ENCODE measurements at places on chromosomes 3 and 15.

DNA sequence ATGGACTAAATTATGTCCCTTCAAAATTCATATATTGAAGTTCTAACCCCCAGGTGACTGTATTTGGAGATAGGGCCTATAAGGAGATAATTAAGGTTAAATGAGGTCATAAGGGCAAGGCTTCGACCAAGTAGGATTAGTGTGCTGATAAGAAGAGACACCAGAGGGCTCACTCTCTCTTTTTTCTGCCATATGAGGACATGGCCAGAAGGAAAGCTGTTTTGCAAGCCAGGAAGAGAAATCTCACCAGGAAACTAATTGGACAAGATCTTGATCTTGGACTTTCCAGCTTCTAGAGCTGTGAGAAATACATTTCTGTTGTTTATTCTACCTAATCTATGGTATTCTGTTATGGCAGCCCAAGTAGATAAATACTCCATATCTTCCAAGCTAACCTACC is 503.6 kb upstream of the NAALADL2 start:
- DNase-seq = no peak

GRCh38 chr3:14240366-14240765 is 61.7 kb downstream of the LSM3 start:
- no peak for DNase-seq

- DNase-seq = no peak
These were observed 44.1 kb upstream of the KBTBD8 start for GRCh38 chr3:66953934-66954445.

DNA sequence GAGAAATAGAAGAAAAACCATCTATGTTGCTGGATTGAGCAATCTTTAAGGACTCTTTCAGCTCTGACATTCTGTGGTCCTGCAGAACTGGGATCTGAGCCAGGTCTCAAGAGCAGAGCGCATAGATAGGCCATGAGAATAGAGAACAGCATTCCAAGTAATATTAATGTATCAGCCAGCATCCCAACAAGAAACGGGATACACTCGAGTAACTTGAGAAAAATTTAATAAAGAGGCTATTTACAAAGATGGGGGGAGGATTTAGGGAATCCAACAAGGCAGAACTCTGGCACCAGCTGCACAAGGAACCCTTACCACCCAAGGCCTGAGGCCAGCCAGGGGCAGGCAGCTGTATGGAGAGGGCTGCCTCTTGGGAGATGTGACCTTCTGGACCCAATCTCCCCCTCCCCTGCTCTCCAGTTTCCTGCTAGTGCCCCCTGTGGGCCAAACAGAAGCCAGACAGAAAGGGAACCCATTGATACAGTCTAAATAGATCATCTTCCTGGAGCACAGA is 8.2 kb downstream of the TMOD2 start:
- no peak for DNase-seq

- DNase-seq = no peak
These were observed 14.1 kb downstream of the MBNL1 start for GRCh38 chr3:152282813-152283212.

DNA sequence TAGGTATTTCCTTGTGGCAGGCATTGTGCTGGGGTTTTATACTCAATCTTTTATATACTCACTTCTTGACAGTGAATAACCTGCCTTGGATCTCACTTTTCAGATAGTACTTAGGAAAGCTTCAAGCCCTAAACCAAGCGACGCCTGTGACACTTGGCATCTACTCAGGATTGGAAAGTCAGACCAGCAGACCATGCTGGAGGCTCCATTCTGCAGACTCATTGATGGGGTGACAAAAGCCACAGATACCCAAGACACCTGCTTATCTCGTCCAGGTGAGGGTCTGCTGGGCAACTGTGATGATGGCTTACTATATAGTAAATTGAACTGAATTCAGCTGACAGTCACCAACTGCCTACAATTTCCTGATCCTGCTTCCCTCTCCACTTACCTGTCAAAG is 79.4 kb upstream of the MRPS22 start:
- no peak for DNase-seq

- DNase-seq = no peak
These were observed 80.5 kb upstream of the OSBPL11 start for GRCh38 chr3:125675791-125676190.

DNA sequence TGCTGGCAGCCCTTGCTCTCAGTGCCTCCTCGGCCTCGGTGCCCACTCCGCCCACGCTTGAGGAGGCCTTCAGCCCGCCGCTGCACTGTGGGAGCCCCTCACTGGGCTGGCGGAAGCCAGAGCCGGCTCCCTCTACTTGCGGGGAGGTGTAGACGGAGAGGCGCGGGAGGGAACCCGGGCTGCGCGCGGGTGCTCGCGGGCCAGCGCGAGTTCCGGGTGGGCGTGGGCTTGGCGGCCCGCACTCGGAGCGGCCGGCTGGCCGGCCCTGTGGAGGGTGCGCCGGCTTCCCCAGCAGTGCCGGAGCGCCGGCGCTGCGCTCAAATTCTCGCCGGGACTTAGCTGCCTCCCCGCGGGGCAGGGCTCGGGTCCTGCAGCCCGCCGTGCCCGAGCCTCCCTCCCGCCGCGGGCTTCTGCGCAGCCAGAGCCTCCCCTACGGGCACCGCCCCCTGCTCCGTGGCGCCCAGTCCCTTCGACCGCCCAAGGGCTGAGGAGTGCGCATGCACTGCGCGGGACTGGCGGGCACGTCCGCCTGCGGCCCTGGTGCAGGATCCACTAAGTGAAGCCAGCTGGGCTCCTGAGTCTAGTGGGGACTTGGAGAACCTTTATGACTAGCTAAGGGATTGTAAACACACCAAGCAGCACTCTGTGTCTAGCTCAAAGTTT is 231.5 kb downstream of the EFHB start:
- no peak for DNase-seq

GRCh38 chr15:64856429-64857145 is 14.9 kb downstream of the PLEKHO2 start:
- DNase-seq = no peak

- DNase-seq = peak; percentile 51
These were observed 123.1 kb downstream of the DMXL2 start for GRCh38 chr15:51499379-51499976.

DNA sequence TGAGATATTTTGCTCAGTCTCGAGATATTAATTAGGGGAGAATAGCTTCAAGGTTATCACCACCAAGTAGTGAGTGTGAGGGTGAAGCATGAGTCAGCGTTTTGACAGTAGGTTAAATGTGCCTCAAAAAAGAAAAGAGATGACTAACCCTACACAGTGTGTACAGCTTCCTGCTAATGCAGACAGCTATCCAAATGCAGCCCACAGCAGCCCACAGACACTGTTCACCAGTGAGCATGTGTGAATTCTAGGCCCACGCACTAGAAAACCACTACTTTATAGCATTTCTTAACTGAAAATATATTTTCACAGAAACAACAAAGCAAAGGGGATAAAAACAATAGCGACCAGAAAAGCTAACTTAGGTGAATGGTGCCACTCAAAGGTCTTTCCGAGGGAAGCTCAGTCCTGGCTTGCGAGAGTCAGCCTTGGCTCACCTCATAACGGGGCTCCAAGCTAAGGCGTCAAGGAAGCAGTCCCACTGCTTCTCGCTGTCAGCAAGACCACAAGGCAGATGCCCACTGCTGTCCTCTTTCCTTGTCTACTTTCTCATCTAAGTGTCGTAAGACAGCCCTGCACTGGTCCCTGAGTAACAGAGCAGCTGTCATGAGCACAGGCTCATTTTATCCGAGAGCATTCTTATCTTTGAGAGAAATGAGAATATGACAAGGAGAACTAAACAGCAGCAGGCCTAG is 47.6 kb downstream of the TXNRD3 start:
- peak; percentile 5 for DNase-seq

- DNase-seq = no peak
These were observed 29.5 kb downstream of the MB21D2 start for GRCh38 chr3:192888190-192888589.

GRCh38 chr3:38724392-38724736 is 74.9 kb upstream of the SCN5A start:
- no peak for DNase-seq

DNA sequence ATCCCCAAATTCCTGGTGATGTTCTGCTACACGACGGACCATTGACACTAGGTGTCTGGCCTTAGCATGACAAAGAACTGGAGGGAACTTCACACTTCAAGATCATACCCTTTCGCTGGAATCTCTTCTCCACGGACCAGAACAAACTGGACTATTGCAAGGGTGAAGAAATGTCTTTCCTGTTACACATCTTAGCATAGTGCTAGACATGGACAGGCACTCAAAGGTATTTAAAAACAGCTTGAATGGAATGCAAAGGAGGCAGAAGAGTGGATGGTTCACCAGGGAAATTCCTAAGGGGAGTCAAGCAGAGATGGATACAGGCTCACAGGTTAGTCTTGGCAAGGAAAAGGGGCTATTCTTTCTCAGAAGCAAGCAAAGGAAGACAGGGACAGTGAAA is 33.5 kb upstream of the PDZRN3 start:
- DNase-seq = no peak

- no peak for DNase-seq
These were observed 26.3 kb upstream of the MITF start for GRCh38 chr3:69712933-69713332.

DNA sequence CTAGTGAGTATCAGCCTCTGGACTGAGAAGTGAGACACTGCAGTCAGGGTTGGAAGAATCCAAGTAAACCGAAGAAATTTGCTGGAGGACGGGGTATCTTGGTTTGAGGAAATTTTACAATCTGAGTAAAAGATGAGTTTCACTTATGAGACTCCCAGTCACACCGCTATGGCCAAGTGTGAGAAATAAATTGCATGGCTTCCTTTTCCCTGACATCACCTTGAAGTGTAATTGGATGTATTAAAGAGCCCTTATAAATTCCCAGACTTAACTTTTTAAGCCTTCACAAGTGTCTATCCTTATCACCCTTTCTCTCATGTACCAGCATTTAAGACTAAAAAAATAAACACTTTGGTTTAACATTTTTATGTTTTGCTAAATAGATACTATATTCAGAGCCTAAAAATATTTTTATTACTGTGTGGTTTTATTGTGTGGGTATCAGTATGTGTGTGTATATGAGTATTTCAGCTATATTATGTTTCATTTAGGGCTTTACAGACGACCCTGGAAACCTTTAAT is 23.8 kb downstream of the USP3 start:
- no peak for DNase-seq

DNA sequence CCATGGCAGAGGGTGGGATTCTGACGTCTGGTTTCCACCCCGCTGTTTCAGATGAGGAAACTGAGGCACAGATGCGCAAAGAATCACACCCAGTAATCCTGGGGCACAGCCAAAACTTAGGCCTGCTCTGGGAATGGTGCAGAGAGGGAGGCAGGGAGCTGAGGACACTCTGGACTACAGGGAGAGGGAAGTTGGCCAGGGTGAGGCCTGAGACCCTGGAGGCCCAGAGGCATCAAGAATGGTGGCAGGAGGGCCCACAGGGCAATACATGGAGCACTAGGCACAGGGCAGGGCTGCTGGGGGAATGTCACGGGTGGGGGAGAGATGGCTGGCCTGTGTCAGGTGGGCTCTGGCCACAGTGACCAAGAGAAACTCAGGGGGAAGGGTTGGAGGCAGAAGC is 63.6 kb downstream of the TLE3 start:
- DNase-seq = no peak

- no peak for DNase-seq
These were observed 259.6 kb upstream of the ZNF717 start for GRCh38 chr3:76044601-76045600.

GRCh38 chr15:90400005-90400758 is 12.1 kb downstream of the IQGAP1 start:
- no peak for DNase-seq

GRCh38 chr15:56869573-56869972 is 48.9 kb upstream of the TCF12 start:
- no peak for DNase-seq

GRCh38 chr3:66957367-66957766 is 40.7 kb upstream of the KBTBD8 start:
- DNase-seq = no peak

DNA sequence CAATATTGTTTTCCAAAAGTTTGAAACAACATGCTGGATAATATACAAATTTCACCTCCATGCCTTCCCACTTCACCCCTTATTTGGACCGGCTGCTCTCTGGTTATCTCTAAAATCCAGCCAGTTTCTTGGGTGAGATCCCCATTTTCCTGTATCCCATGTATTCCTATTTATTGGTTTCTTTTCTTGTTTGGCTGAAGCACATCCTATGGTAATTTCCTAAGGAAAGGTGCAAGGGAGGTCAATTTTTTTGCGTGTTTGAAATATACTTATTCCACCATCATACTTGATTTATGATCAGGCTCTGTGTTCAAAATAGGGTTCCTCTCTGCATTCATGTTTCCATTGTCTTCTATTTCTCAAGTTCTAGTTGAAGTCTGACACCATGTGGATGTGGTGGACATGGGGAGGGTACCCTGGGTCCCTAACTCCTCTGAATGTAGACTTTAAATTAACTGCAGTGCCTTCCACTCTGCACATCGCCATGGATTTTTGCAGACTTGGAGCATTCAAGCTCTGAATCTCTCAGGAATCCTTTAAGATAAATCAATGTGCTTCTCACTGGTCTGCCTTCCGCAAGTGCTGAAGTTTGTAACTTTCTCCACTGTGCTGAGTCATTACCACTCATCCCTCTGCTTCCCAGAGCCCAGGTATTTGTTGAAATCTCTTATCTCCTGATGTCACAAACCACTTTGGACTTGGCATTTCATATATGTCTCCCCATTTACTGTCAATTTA is 52.1 kb upstream of the TLE3 start:
- no peak for DNase-seq

All from GM20000 (cell line).